MCF 10A (cell line): ENCODE measurements at places on chromosomes 5 and 9. TPM values are rescaled to one million over a fixed set of nuclear protein-coding genes. Genes with fewer than 3 reads are reported as not detected.

FAM174A gene
- total RNA-seq, result 9.7 and 15.4 TPM in 2 replicates

SMIM33 gene
- total RNA-seq, result not detected in 2 replicates

SLC4A9 gene
- total RNA-seq, result 0.37 TPM in 1 of 2 replicates, not detected in the other

ANKRD34B gene
- not detected in 2 replicates for total RNA-seq

DEPDC1B gene
- 6.0 and 11.3 TPM in 2 replicates for total RNA-seq

NIPSNAP3A gene
- 15.4 and 15.5 TPM in 2 replicates for total RNA-seq

BRD3 gene
- total RNA-seq, result 25.6 and 26.8 TPM in 2 replicates

ARHGEF39 gene
- total RNA-seq, result 2.9 and 5.1 TPM in 2 replicates

HTR4 gene
- not detected in 2 replicates for total RNA-seq

GRCh38 chr5:73422164-73422563, 26.4 kb downstream of the FOXD1 start:
- no peak overlapping the region for H3K4me3 ChIP-seq
- no peak for DNase-seq
- no peaks in the 10 kb centered on the region for H3K27me3 ChIP-seq
- H3K4me1 ChIP-seq, result peaks cover 6% of the 10 kb centered on the region
- H3K36me3 ChIP-seq, result no peaks in the 10 kb centered on the region

DNA sequence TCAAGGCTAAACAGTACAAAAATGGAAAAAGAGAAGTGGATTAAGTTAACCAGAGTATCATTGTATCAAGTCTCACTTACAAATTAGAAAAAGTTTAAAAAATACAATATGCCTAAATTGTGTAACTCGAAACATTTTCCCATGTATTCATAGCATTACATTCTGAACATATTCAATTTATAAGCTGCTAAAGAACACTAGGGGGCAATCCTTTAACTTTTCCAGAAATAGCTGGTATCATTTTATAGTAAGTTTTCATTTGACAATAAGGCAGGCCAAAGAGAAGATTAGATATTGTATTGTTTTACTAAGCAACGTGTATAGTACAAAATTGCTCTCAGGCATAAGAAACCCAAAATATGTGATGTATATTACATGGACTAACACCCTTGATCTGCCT, 234.6 kb downstream of the ADGRV1 start:
- H3K27me3 ChIP-seq, result peaks cover 43% of the 10 kb centered on the region
- H3K4me3 ChIP-seq, result no peak overlapping the region
- no peaks in the 10 kb centered on the region for H3K36me3 ChIP-seq
- H3K27ac ChIP-seq, result no peak overlapping the region

- no peak overlapping the region for H3K27ac ChIP-seq
- H3K36me3 ChIP-seq, result no peaks in the 10 kb centered on the region
- no peaks in the 10 kb centered on the region for H3K27me3 ChIP-seq
These were observed 312.3 kb downstream of the MLLT3 start for GRCh38 chr9:20310024-20310423.

DNA sequence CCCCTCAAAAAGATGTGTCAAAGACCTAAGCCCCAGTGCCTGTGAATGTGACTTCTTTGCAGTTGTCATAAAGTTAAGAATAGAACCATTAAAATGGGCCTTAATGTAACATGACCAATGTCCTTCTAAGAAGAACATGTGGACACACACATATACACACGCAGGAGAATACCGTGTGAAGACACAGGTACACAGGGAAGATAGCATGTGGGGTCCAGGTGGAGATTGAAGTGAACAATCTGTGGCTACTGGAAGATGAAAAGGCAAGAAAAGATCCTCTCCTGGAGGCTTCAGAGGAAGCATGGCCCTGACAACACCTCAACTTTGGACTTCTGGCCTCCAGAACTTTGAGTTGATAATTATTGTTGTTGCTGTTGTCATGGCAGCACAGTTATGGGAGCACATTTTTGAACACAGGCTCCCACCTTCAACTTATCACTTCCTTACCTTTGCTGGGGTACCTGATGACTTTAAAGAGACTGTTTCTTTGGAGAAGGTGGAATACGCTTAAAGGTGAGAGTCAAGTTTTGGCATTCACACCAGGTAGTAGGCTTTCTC, 123.5 kb upstream of the ADCY2 start:
- H3K27ac ChIP-seq, result no peak overlapping the region
- H3K36me3 ChIP-seq, result no peaks in the 10 kb centered on the region
- H3K27me3 ChIP-seq, result peaks cover 40% of the 10 kb centered on the region
- H3K4me3 ChIP-seq, result no peak overlapping the region
- no peak for DNase-seq

GRCh38 chr5:142293486-142293885, 31.3 kb downstream of the SPRY4 start:
- no peaks in the 10 kb centered on the region for H3K27me3 ChIP-seq
- no peak for DNase-seq
- H3K27ac ChIP-seq, result no peak overlapping the region
- H3K4me1 ChIP-seq, result peaks cover 5% of the 10 kb centered on the region
- no peaks in the 10 kb centered on the region for H3K36me3 ChIP-seq
- no peak overlapping the region for H3K4me3 ChIP-seq

DNA sequence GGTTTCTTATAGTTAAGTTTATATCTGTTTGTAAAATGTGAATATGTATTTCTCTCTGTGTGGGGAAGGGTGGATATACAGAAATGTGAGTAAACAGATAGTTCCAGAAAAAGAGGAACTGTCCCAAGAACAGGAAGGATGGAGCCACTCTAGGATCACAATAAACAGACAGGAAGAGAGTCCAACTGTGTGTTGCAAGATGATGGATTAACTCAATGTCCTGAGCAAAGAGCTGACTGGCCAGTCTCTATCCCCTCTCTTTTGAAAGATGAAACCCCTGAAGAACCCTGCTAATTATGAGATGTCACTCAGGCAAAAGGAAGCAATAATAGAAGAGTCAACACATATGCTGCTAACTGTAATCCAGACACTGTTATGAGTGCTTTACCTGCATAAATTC, 202.7 kb downstream of the SEMA6A start:
- no peaks in the 10 kb centered on the region for H3K27me3 ChIP-seq
- no peak overlapping the region for H3K4me3 ChIP-seq
- peaks cover 10% of the 10 kb centered on the region for H3K4me1 ChIP-seq
- no peak overlapping the region for H3K27ac ChIP-seq
- H3K36me3 ChIP-seq, result no peaks in the 10 kb centered on the region

DNA sequence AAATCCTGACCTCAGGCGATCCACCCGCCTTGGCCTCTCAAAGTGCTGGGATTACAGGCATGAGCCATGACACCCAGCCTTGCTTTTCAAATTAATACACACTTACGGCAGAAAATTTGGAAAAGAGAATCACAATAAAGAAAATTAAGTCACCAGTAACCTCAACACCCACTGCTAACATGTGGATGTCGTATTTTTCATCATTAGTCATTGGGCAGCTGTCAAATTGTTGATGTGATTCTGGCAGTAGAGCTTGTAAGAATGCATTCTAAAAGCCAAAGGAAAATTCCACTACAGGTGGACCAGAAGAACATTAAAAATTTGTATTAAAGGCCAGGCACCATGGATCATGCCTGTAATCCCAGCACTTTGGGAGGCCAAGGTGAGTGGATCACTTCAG, 237.3 kb upstream of the TUT7 start:
- no peak overlapping the region for H3K4me3 ChIP-seq
- H3K27ac ChIP-seq, result no peak overlapping the region
- no peaks in the 10 kb centered on the region for H3K4me1 ChIP-seq
- DNase-seq, result no peak
- H3K36me3 ChIP-seq, result no peaks in the 10 kb centered on the region
- H3K27me3 ChIP-seq, result no peaks in the 10 kb centered on the region

GRCh38 chr9:80651044-80651443, 1038.3 kb downstream of the TLE1 start:
- H3K27me3 ChIP-seq, result no peaks in the 10 kb centered on the region
- H3K36me3 ChIP-seq, result no peaks in the 10 kb centered on the region
- peak; percentile 6 for DNase-seq
- H3K4me1 ChIP-seq, result peaks cover 14% of the 10 kb centered on the region

- no peak overlapping the region for H3K27ac ChIP-seq
- no peaks in the 10 kb centered on the region for H3K27me3 ChIP-seq
- no peaks in the 10 kb centered on the region for H3K36me3 ChIP-seq
- no peak overlapping the region for H3K4me3 ChIP-seq
- peak; percentile 77 for DNase-seq
These were observed 37.3 kb upstream of the TRIO start for GRCh38 chr5:14105718-14106410.

GRCh38 chr5:153896117-153896516, 142.6 kb downstream of the FAM114A2 start:
- no peak overlapping the region for H3K4me3 ChIP-seq
- no peaks in the 10 kb centered on the region for H3K27me3 ChIP-seq
- DNase-seq, result peak; percentile 71
- H3K36me3 ChIP-seq, result no peaks in the 10 kb centered on the region

DNA sequence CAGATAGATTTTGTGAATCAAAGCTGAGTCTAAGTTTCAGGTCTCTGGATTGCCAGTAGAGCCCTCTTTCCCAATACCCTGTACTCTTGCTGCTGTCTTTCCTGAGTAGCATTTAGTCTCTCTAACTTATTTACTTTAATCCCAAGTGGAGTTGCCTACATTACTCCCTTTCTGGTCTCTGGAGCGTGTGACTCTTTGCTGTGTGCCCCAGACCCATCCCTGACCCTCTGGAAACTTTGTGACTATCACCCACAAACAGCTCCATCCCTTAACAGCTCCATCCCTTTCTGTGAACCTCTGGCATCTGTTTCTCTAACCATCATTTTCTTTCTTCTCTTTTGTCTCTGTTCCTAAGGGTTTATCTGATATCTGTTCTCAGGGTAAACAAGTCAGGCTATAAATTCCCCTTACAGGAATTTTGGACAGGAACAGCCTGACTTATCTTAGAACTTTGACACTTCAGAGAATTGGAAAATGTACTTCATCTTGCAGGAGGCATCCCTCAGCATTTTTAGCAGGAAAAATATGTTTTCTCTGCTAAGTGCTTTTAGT, 1167.1 kb upstream of the SEMA6A start:
- H3K4me3 ChIP-seq, result no peak overlapping the region
- H3K27ac ChIP-seq, result no peak overlapping the region
- H3K27me3 ChIP-seq, result no peaks in the 10 kb centered on the region
- H3K4me1 ChIP-seq, result no peaks in the 10 kb centered on the region

DNA sequence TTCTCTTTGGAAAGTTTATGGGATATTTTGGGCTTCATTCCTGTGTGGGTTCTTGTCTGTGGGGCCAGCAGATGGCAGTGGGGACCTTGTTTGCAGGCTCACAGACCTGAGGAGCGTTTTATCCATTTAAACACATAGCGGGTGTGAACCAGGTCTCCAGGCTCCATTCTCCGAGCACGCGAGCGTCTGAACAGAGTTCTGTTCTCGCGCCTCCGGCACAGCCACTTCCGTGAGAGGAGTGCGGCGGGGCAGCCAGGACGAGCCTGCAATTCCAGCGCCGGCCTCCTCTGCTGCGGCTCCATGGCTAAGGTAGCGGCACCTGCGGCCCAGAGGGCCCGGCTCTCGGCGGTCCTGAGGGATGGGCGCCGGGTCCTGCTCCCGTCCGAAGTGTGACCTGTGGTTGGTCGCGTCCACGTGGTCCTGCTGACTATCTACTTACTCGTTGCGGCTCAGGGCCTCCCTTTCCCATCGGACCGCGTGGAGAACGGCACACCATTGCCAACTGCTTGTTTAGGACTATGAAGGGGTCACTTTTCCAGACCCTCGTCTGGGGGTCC, 7.3 kb downstream of the NRARP start:
- DNase-seq, result no peak
- no peak overlapping the region for H3K27ac ChIP-seq
- H3K4me3 ChIP-seq, result no peak overlapping the region
- H3K4me1 ChIP-seq, result no peaks in the 10 kb centered on the region
- peaks cover 5% of the 10 kb centered on the region for H3K36me3 ChIP-seq

GRCh38 chr9:130662970-130663257, 1.5 kb upstream of the PRDM12 start:
- no peak for DNase-seq
